Fibroblast of skin of abdomen (primary cell): ENCODE measurements at places on chromosomes 4 and X.

GRCh38 chrX:133951098-133951497 is 34.3 kb downstream of the GPC3 start:
- no peak for DNase-seq

DNA sequence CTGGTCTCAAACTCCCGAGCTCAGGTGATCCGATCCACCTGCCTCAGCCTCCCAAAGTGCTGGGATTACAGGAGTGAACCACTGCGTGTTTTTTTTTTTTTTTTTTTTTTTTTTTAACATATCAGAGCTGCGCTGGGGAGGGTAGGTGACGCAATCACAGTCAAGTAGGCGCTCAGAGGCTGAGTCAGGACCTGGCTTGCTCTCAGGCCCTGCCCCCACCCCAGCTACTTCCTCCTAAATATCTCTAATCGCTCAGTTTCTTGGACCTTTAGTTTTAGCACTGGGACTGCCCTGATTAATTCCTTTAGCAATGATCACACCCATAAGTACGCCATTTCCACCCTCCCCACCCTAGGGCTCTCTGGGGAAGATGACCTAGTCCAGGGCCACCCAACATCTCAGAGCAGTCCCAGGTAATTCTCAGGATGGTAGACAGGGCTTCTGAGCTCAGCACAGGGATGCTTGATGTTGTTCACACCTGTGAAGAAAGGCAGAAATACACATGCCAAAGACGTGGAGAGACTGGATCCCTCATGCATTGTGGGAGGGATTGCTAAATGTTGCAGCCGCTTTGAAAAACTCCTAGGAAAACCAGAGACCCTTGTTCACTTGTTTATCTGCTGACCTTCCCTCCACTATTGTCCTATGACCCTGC is 50.2 kb downstream of the DDX3X start:
- peak; percentile 62 for DNase-seq

DNA sequence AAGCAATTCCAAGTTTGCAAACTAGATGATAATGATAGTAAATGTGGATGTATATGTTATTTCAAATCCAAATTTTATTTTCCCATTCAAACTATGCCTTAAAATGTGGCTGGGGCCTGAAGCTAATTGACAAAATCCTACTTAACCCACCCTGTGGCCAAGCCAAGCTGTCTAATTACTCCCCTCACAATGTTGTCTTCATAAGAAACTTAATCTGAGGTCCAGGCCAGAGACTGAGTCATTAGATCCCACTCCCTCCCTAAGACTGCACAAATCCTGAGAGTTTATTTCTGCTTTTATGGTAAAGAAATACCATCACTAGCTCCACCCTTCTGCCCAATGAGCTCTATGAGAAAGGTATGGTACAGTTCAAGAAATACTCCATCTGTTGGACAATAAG is 16.6 kb downstream of the SMPX start:
- no peak for DNase-seq

DNA sequence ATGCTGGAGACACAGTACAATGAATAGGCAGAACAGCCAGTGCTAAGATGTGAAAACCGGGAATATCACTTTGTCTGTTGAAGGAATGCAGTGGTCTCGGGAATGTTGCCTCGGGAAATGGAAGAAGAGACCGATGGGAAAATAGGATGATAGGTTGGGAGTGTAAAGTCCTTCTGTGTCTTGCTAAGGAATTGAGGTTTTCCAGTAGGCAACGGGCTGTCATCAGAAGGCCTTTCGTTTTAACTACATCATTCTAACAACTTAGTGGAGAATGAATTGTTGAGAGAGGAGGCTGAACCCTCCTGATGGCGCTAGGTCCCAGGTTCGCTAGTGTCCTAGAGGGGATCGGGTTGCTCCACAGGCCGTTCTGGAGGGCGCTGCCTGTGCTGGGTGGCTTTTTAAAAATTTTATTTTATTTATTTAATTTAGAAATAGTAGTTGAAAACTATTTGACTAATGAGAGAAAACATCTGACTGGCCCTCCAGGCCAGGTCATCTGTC is 730 bp downstream of the VBP1 start:
- no peak for DNase-seq

DNA sequence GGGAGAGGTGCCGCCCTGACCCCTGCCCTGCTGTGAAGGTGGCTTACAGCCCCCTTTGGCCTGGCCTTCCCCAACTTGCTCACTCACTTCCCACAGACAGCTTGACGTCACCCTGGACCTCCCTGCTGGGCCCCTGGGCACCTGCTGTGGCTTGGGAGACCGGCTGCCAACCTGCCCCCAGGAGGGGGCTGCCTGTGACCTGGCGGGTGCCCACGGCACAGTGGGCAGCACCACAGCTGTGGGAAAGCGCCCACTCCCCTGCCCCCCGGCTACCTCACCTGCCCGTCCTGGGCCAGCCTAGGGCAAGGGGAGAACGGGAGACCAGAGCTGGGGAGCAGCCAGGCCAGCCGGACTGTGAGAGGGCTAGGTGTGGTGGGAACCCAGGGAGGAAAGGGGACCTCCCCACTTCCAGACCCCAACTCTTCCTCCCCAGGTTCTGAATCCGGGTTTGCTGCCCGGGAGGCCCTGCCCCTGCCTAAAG is 2.4 kb upstream of the ZFP92 start:
- no peak for DNase-seq

GRCh38 chr4:7668271-7668670 is 233.5 kb upstream of the PSAPL1 start:
- no peak for DNase-seq

DNA sequence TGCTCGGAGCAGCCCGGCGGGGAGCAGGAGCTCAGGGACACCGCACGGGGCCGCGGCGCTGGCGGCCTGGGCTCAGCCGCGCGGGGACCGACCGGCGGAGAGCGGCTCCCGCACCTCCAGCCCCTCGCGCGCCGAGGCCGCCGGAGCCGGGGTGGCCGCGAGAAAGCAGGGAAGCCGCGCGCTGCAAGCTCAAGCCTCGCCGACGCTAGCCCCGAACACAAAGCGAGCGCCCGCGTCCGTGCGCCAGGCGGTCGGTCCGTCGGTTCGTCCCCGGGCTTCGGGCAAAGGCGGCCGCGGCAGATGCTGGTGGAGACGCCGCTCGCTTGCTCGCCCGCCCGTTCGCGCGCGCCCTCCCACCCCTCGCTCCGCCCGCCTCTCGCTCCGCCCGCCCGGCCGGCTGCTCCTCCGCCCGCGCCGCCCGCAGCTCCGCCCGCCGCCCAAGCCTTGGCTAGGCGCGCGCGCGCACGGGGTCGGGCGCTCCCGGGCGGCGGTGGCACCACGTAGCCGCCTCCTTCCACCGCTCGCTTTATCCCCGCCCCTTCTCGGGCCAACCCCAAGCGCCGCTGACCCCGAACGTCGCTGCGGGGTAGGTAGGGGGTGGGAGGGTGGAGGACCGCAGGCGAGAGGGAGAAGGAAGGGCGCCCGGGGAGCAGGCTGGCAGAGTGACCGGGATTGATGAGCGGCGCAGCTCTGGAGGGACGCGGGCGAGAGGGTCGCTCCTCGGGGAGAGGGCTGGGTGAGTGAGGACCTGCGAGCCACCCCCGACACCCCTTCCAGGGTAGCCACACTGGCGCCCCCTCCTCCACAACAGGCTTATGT is at the start of gene TSPAN5:
Gene TSPAN5, minus strand, starts transcription at position 325 of the 819 bp plus-strand sequence.
- peak; percentile 86 for DNase-seq
